Central memory CD8-positive, alpha-beta T cell (primary cell): ENCODE measurements at places on chromosomes 16 and 17.

GRCh38 chr17:27862840-27863239, 30.3 kb downstream of the LYRM9 start:
- DNase-seq: no peak

GRCh38 chr17:50745631-50746030, 21.7 kb downstream of the ANKRD40CL start:
- no peak for DNase-seq

GRCh38 chr17:64439956-64440355, 9.0 kb upstream of the MILR1 start:
- DNase-seq: no peak

DNA sequence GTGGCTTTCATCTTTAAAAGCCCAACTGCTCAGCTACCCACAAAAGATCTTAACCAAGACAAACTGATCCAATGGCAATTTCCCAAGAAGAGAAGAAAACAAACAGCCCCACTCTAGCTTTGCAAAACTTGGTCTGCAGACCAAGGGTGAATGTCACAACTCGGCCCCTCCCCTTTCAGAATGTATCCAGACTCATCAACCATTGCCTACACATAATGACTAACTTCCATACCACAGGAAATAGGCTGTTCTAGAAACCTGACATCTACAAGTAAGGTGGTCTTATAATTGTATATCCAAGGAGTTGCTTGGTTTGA, 16.0 kb downstream of the DCUN1D3 start:
- no peak for DNase-seq

DNA sequence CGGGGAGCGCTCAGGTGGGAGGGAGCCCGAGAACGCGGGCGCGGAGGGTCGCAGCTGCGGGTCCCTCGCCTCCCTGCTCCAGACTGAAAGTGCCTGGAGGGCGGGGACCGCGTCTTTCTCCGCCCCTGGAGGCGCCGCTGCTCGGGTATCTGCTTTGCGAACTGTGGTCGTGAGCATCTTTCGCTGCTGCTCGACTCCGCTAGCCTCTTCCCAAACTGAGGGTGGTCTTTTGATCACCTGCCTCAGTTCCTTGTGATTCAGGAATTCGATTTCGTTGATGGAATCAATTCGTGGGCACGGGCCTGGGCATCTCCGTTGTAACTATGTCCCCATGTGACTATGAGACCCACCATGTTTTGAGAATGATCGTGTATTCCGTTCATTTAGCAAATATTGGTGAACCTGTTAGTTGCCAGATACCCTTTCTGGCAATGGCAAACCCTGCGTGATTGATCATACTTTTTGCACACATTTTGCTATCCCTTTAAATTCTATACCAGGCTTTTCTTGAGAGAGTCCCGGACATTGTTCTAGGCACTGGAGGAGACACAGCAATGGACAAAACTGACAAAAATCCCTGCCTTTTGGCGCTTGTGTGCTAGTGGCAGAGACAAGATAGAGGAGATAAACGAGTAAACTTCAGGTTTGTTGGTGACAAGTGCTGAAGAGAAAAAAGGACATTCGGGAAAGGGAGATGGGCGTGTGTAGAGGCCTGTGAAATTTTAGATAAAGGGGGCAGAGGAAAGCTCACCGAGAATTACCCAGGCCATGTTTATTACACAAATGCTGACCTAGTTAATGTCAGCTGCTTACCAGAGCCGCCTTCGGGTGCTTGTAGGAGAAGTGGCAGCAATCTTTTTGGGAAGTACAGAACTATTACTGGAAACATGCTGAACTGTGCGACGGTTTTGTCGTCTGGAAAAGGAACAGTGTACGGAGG, 948 bp downstream of the UTP18 start:
- no peak for DNase-seq

DNA sequence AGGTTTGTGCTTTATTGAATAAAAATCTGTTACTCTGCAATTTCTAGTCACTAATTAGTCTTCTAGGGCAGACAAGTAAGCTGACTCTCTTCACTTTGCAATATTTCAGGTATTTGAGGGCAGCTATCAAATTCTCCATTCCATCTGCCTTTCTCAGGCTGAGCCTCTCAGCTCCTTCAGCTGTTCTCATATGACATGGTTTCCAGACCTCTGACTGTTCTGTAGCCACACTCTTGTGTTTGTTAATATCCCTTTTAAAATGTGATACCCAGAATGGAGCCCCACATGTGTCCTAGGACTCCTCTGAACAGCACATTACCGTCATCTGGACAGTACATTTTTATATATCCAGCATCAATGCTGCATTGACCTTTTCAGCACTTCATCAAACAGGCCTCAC, 46.1 kb upstream of the MTMR4 start:
- DNase-seq: no peak

- DNase-seq: no peak
Measured at GRCh38 chr16:17301184-17301583, 169.6 kb downstream of the XYLT1 start.

DNA sequence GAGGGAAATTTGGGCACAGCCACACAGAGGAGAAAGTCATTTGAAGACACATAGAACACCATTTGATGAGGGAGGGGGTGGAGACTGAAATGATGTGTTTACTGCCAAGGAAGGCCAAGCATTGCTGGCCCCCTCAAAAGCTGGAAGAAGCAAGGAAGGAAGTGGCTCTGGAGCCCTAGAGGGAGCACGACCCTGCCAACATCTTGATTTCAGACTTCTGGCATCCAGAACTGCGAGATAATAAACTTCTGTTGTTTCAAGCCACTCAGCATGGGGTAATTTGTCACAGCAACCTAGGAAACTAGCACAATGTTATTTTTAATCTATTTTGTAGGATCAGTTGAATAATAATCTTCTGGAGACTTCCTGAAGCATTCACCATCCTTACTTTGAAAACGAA, 314.8 kb upstream of the GOT2 start:
- no peak for DNase-seq

DNA sequence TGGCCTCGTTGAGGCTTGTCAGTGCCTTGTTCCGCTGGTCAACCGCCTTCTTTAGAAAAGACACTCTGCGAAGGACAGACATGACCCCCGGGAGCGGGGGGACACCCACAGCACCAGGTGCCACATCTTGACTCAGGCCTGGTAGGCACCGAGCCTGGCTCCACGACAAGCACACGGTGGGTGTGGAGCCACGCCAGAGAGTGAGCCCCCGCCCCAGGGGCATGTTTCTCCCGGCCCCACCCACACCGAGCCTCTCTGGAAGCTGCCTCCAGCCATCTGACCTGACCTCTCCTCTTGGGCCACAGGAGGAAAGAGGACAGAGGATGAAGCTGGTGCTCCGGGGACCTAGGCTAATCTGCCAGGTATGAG, 4.6 kb downstream of the FAAP100 start:
- no peak for DNase-seq

- DNase-seq: peak; percentile 80
Measured at GRCh38 chr17:28982131-28982793, 23.6 kb downstream of the SEZ6 start.

- no peak for DNase-seq
Measured at GRCh38 chr17:48791128-48792032, 25.6 kb downstream of the TTLL6 start.

GRCh38 chr16:15704545-15704987, 54.5 kb downstream of the NDE1 start:
- peak; percentile 48 for DNase-seq

GRCh38 chr17:48992444-48992843, 4.7 kb upstream of the IGF2BP1 start:
- DNase-seq: no peak

DNA sequence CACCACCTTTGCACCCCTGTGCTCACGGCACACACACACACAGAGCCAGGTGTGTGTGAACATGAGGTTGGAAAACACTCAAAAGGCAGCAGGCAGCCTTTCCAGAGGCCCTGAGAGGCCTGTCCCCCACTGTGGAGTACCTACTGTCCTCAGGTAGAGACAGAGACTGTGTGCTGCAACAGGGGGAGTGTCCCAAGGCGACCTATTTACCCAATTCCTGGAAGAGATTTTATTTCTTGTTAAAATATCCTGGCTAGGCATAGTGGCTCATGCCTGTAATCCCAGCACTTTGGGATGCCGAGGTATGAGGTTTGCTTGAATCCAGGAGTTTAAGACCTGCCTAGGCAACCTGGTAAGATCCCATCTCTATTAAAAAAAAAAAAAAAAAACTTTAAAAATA, 108.5 kb downstream of the COPRS start:
- no peak for DNase-seq

- DNase-seq: peak; percentile 5
Measured at GRCh38 chr17:83160443-83161297, 81.3 kb downstream of the METRNL start.

GRCh38 chr16:27511657-27512448, 37.9 kb downstream of the GTF3C1 start:
- no peak for DNase-seq

GRCh38 chr17:7685533-7686221, 1.6 kb downstream of the TP53 start:
- DNase-seq: peak; percentile 90

DNA sequence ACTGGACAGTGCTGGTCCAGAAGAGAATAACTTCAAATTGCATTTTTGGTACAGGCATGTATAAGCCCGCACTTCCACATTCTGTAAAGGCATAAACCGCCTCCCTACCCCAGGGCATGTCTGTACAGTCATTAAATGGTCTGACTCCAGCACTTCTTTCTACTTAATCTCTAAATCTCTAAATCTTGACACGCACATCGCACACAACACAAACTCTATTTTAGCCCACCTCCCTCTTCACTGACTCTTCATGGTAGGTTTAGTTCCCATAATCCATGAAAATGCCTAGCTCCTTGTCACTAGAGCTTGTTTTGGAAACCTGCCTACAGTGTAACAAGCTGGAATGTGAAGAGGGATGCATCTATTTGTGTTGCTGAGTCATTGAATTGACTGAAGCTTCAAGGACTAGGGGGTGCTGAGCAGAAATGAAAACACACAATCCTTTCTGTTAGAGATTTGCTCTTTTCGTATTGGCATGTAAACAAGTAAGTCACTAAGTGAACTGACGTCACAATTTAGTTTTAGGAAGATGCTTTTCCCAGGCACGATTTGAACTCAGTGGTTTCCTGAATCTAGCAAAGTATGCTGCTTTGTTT, 1.6 kb upstream of the DUSP14 start:
- DNase-seq: no peak

DNA sequence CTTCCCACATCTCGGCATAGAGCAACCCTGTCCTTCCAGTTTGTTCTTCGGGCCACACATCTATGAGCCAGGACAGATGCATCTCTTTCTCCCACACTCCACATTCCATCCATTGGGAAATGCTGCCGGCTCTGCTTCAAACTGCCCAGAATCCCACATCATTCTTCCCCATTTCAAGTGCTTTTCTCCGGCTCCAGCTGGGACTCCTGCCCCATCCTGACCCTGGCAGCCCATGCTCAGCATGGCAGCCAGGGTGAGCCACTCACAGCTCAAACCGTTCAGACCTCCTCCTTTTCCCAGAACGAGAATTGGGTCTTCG, 132.8 kb upstream of the SDK2 start:
- DNase-seq: no peak

DNA sequence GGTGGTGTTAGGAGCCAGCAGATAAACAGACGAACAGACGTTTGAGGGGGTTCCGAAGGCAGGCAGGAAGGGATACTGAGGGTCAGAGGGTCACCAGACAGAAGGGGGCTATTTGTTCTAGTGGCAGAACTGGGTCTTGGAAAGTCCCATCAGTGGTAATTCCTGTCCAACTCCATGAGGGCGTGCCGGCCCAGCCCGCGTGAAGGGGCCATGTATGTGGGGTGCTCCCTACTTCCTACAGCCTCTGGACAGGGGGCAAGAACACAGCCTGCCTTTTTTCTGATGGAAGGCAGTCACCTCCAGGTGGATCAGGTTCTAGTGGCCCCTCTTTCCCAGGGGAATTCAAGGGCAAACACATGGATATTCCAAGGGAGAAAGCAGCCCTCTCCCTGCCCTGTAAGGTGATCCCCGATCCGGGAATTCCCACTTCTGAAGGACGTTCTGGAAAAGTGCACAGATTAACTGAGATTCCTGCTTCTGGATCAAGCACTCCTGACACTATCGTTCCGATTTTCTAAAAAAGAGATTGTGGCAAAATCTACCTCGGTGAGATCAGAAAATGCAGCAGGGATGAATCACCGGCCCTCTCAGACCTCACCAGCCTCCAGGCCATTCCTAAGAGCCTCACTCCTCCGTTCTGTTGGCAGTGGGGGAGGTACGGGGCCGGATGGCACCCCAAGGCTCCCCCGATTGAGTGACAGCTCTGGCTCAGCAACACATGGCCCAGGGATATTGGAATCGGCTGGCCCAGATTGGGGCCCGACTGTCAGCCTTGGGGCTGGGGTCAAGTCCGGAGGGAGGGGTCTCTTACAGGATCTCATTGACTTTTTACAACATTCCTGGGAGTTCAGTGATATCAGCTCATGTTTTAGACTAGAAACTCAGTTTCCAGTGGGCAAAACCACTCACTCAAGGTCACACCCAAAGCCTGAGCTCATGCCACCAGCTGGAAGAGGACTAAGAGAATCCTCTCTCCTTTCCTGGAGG, 12.4 kb downstream of the STX1B start:
- no peak for DNase-seq

GRCh38 chr16:66926961-66927436, 1.7 kb upstream of the RRAD start:
- no peak for DNase-seq

DNA sequence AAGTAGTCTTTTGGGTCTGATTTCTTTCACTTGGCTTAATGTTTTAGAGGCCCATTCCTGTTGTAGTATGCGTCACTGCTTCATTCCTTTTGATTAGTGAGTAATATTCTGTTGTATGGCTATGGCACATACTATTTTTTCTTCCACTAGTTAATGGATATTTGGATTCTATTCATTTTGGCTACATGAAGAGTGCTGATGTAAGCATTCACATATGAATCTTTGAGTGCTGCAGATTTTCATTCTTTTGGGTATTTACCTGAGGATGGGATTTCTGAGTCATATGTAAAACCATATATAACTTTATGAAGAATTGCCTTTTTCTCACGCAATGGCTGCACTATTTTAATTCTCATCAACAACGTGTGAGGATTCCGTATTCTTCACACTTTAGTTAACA, 113.6 kb downstream of the AHSP start:
- no peak for DNase-seq

DNA sequence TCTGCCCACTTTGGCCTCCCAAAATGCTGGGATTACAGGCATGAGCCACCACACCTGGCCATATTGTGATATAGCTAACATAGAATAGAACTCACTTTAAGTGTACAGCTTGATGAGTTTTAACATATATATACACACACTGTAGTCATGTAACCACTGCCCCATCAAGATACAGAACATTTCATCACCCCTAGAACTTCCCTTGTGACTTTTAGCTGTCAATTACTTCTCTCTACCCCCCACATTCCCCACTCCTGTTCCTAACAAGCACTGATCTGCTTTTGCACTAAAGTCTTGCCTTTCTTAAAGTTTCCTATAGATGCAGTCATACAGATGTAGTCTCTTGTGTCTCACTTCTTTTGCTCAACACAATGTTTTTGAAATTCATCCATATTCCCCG, 93.1 kb downstream of the PITPNC1 start:
- no peak for DNase-seq

GRCh38 chr17:38746849-38747462, 1.2 kb downstream of the PCGF2 start:
- no peak for DNase-seq

- no peak for DNase-seq
Measured at GRCh38 chr17:39752241-39752881, 14.6 kb downstream of the GRB7 start.

- DNase-seq: no peak
Measured at GRCh38 chr16:75306099-75306762, 54.8 kb upstream of the BCAR1 start.

- DNase-seq: no peak
Measured at GRCh38 chr16:67104061-67104460, 5.7 kb upstream of the PHAF1 start.

GRCh38 chr16:11757671-11758545, 15.3 kb upstream of the TXNDC11 start:
- DNase-seq: no peak
